IMR-90 (cell line): ENCODE measurements at places on chromosomes 2 and 18. TPM values are rescaled to one million over a fixed set of nuclear protein-coding genes. Genes with fewer than 3 reads are reported as not detected.
A peak's percentile ranks its signal among the peaks of the same experiment; 100 is the strongest.

Gene CNDP1
- not detected in 2 replicates for total RNA-seq

Gene DYNAP
- total RNA-seq = not detected in 2 replicates

Gene SH3BP4
- 112 and 122 TPM in 2 replicates for total RNA-seq

Gene GTF2A1L
- not detected in 2 replicates for total RNA-seq

Gene C2orf81
- under 0.01 and 0.18 TPM in 2 replicates for total RNA-seq

Gene PPP4R3B
- 23.7 and 44.7 TPM in 2 replicates for total RNA-seq

Gene RAPGEF4
- 3.2 and 3.6 TPM in 2 replicates for total RNA-seq

Gene TUBB8B
- not detected in 2 replicates for total RNA-seq

DNA sequence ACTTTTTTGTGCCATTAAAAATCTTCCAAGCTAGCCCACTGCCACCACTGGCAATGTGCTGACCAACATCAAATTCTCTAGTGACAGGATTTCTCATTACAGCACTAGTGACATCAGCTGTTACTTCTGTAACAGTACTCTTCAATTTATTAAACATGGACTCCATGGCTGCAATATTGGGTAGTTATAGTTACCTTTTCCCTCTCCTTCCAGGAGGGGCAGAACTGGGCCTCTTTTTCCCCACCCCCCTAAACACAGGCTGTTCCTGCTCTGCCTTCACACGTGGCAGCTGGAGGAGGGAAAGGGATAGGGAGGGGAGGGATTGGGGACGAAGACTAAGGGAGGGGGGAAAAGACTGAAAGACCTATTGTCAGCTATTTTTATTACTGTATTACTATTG, 38.1 kb downstream of the TRAK2 start:
- peaks cover 1% of the 10 kb centered on the region; the same call in 1 of the 2 replicates for H3K36me3 ChIP-seq
- H3K27ac ChIP-seq = no peak overlapping the region
- DNase-seq = no peak
- H3K4me3 ChIP-seq = no peak overlapping the region
- H3K27me3 ChIP-seq = no peaks in the 10 kb centered on the region

- H3K4me1 ChIP-seq = no peaks in the 10 kb centered on the region
- no peak overlapping the region for H3K27ac ChIP-seq
- no peak overlapping the region for H3K4me3 ChIP-seq
- no peaks in the 10 kb centered on the region for H3K27me3 ChIP-seq
These were observed 523.6 kb downstream of the PID1 start for GRCh38 chr2:228747483-228747882.

DNA sequence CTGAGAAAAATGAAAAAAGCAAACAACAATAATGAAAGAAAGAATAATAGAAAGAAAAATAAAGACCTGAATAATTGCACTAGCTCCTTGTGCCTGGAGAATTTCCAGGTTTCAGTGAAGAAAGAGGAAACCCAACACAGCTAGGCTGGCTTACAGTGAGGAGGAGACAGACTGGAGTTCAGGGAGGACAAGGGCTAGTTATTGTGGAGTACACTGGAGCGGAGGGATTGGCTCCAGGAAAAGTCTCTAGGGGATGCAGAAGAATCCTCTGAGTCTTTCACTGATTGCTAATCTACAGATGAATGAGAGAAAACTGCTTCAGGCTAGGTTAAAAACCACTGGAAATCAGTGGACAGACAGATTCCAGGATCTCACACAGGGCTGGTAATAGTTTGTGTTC, 163.6 kb upstream of the RBMS1 start:
- no peak overlapping the region for H3K4me3 ChIP-seq
- peaks cover 2% of the 10 kb centered on the region; the same call in 1 of the 2 replicates for H3K4me1 ChIP-seq
- no peaks in the 10 kb centered on the region for H3K27me3 ChIP-seq
- DNase-seq = no peak

GRCh38 chr2:165144315-165144714, 59.5 kb downstream of the SCN3A start:
- no peaks in the 10 kb centered on the region for H3K36me3 ChIP-seq
- H3K27me3 ChIP-seq = no peaks in the 10 kb centered on the region
- H3K4me3 ChIP-seq = no peak overlapping the region
- DNase-seq = no peak

- no peak overlapping the region for H3K27ac ChIP-seq
- peaks cover 3% of the 10 kb centered on the region; the same call in 1 of the 2 replicates for H3K4me1 ChIP-seq
- DNase-seq = no peak
- peaks cover 32% of the 10 kb centered on the region for H3K36me3 ChIP-seq
- no peak overlapping the region for H3K4me3 ChIP-seq
These were observed 133.5 kb upstream of the IL1R2 start for GRCh38 chr2:101858246-101858645.

DNA sequence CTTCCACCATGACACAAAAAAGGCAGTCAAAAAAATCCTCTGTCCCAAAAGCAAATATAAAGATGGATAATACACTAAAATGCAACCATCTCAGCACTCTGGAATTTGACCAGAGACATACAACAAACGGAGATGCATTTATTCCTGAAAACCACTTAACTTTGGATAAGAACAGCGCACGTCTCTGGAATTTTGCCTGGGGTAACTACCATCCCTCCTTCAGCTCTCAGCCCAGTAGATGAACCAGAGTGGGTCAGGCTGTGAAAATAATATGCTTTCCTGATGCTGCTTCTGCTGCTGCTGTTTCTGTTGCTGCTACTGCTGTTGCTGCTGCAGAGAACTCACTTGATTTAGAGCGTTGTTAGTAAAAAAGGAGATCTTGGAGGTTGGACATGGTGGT, 133.8 kb upstream of the ACVR2A start:
- H3K36me3 ChIP-seq = no peaks in the 10 kb centered on the region
- peak; percentile 15 for DNase-seq
- H3K27ac ChIP-seq = no peak overlapping the region
- no peak overlapping the region for H3K4me3 ChIP-seq
- H3K4me1 ChIP-seq = no peaks in the 10 kb centered on the region

DNA sequence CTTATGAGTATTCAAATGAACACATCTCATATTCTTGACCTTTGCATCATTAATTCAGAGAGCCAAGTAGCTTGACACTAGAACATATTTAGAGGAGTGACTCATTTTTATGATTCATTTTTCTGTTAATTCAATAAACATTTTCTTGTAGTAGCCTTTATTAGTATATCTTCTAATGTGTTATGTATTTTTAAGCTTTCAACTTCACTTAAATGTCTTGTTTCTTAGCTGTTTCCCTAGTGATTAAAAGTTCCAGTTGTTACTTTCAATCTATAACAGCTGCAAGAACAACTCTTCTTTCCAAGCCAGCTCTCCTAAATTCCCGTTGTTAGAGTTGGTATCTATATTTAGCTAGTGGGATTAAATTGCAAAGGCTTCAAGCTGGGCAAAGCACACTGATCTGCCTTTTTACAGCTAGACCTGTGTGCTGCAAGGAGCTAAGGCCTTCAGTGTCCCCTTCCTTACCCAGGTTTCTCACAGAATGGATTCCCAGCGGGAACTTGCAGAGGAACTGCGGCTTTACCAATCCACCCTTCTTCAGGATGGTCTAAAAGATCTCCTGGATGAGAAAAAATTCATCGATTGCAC, at the start of gene KLHL41:
Gene KLHL41 (plus strand): TSS at position 405 of the 588 bp plus-strand sequence. CDS start 77 bp downstream, at position 482.
- H3K4me1 ChIP-seq = peaks cover 2% of the 10 kb centered on the region; the same call in 1 of the 2 replicates
- H3K4me3 ChIP-seq = no peak within 1 kb of the TSS
- H3K27ac ChIP-seq = no peak within 1 kb of the TSS
- peaks cover 3% of the 10 kb centered on the region; the same call in 1 of the 2 replicates for H3K36me3 ChIP-seq
- H3K27me3 ChIP-seq = no peaks in the 10 kb centered on the region
- DNase-seq = peak; percentile 50

DNA sequence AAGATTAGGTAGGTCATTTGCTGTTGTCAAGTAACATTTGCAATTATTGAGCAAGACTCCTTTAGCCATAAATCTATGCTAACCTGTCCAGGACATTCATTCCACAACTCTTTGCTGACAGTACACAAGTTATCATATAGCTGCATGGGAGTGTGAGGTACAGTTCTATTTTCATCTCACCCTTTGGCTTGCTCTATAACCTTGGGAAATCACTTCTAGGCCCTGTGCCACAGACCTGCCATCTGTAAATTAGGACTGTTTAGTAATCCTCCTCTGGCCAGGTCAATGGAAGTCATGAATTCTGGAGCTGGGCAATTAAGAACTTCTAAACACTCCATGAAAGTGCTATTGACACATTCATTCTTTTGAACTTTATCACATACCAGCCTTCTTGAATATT, 34.6 kb upstream of the PAIP2B start:
- H3K27me3 ChIP-seq = no peaks in the 10 kb centered on the region; the same call in 1 of the 2 replicates
- no peak overlapping the region for H3K27ac ChIP-seq
- no peak for DNase-seq
- no peaks in the 10 kb centered on the region for H3K36me3 ChIP-seq

- no peak overlapping the region for H3K27ac ChIP-seq
- no peaks in the 10 kb centered on the region for H3K36me3 ChIP-seq
- no peak overlapping the region for H3K4me3 ChIP-seq
- no peaks in the 10 kb centered on the region for H3K4me1 ChIP-seq
These were observed 38.8 kb upstream of the PSME4 start for GRCh38 chr2:54009549-54009948.

- peaks cover 2% of the 10 kb centered on the region; the same call in 1 of the 2 replicates for H3K4me1 ChIP-seq
- DNase-seq = peak; percentile 86
- H3K36me3 ChIP-seq = no peaks in the 10 kb centered on the region
- no peaks in the 10 kb centered on the region for H3K27me3 ChIP-seq
- no peak overlapping the region for H3K27ac ChIP-seq
- no peak overlapping the region for H3K4me3 ChIP-seq
These were observed 184.8 kb downstream of the DIS3L2 start for GRCh38 chr2:232146294-232146693.

DNA sequence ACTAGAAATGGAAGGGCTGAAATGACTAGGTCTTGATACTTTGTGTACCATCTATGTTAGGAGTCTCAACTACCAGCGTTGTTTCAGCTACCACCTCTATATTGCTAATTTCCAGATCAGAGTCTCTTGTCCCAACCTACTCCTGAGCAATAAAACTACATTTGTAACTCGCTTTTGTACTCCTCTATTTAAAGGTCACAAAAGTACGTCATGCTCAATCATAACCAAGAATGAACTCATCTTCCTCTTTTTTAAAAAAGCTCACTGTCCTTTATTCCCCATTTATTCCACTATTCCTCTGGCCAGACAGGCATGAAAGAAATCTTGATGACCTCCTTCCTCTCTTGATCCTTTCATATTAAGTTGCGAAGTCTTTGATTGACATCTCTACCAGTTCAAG, 11.2 kb upstream of the MATN3 start:
- peaks cover 10% of the 10 kb centered on the region for H3K36me3 ChIP-seq
- no peak overlapping the region for H3K4me3 ChIP-seq
- no peaks in the 10 kb centered on the region for H3K4me1 ChIP-seq
- H3K27me3 ChIP-seq = no peaks in the 10 kb centered on the region

DNA sequence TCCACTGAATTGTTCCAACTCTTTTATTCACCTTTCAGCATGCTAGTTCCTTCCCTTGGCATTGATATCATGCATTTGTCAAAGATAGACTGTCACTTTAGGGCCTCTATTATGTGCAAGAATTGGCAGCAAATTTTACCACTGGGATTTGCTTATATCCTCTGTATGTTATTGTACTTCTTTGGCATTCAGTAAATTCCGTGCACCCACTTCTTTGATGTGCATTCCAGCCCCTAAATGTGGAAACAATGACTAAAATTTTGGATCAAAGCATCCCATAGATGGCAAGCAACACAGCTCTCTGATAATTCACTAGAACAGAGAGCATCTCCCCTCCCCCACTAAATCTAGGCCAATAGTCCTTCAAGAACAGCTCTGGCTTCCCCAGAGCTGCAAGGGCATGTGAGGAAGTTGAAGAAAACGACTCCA, 399.0 kb upstream of the HNRNPA3 start:
- no peak overlapping the region for H3K27ac ChIP-seq
- no peak for DNase-seq
- H3K4me1 ChIP-seq = no peaks in the 10 kb centered on the region
- H3K36me3 ChIP-seq = no peaks in the 10 kb centered on the region
- no peak overlapping the region for H3K4me3 ChIP-seq
- H3K27me3 ChIP-seq = no peaks in the 10 kb centered on the region; the same call in 1 of the 2 replicates

DNA sequence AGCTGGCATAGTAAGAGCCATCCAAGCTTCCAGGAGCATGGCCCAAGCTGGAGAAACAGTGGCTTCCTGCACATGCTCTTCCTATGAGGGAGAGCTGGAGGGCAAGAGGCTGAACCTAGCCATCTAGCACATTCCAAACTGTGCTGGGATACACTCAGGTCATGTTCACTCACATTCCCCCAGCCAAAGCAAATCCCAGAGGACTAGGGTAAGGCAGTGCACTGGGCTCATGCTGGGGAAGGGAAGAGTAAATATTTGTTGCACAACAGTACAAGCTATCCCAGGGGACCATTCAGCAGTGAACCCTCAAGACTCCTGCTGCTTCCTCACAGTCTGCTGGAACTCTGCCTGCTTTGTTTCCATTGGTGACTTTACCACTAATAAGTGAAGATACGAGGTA, 20.7 kb upstream of the GYPC start:
- no peak overlapping the region for H3K27ac ChIP-seq
- no peak for DNase-seq
- H3K36me3 ChIP-seq = no peaks in the 10 kb centered on the region
- no peaks in the 10 kb centered on the region for H3K4me1 ChIP-seq

- DNase-seq = no peak
- no peak overlapping the region for H3K4me3 ChIP-seq
- peaks cover 5% of the 10 kb centered on the region; the same call in 1 of the 2 replicates for H3K4me1 ChIP-seq
- H3K27ac ChIP-seq = no peak overlapping the region
- no peaks in the 10 kb centered on the region for H3K36me3 ChIP-seq
These were observed 45.6 kb upstream of the SLC14A2 start for GRCh38 chr18:45569566-45570275.

DNA sequence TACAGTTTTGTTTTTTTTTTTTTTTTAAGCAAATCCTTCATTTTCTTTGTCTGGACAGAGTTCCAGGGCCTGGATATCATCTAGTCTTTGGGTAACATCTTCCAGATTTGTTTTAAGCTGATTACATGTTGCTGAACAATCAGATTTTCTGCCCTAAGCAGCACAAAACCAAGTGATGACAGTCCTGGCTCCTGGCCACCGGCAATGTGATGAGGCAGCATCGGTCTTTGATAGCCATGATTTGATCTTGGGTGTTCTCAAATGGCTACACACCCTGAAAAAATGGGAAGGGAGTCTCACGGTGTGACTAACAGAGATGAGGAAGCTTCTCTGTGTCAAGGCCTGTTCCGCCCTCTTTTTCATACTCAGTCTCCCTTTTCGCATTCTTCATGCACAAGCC, 708.6 kb upstream of the ZEB2 start:
- peak; percentile 41 for DNase-seq
- H3K36me3 ChIP-seq = no peaks in the 10 kb centered on the region
- 0 out of 2 replicates have a peak, but pooled peaks cover 2% of the 10 kb centered on the region for H3K4me1 ChIP-seq
- H3K4me3 ChIP-seq = no peak overlapping the region
- H3K27me3 ChIP-seq = no peaks in the 10 kb centered on the region
- H3K27ac ChIP-seq = no peak overlapping the region
